ENCODE measurements at places on chromosomes 3 and 15.

GRCh38 chr3:72336821-72337479 is 511.3 kb downstream of the SHQ1 start:
- DNase-seq: no peak

- DNase-seq: no peak
These were observed 300.2 kb upstream of the GPR149 start for GRCh38 chr3:154730186-154730585.

DNA sequence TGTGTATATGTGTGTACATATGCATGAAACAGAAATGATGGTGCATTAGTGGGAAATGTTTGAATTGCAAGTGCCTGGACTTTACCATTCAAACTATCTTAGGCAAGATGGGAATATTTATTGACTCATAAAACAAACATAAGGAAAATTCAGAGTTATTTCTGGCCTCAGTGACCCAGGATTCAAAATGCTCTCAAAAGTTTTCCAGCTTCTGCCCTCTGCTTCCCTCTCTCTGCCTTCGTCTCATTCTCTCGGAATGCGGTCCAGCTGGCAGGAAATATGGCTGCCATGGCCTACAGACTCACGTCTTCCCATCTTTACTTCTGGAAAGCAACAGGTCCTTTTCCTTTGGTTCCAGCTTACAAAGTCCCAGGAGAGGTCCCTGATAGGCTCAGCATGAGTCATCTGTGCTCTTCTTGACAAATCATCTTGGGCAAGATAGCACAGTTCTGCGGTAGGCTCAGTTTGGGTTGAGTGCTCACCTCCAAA is 8.7 kb upstream of the ZNF774 start:
- no peak for DNase-seq

DNA sequence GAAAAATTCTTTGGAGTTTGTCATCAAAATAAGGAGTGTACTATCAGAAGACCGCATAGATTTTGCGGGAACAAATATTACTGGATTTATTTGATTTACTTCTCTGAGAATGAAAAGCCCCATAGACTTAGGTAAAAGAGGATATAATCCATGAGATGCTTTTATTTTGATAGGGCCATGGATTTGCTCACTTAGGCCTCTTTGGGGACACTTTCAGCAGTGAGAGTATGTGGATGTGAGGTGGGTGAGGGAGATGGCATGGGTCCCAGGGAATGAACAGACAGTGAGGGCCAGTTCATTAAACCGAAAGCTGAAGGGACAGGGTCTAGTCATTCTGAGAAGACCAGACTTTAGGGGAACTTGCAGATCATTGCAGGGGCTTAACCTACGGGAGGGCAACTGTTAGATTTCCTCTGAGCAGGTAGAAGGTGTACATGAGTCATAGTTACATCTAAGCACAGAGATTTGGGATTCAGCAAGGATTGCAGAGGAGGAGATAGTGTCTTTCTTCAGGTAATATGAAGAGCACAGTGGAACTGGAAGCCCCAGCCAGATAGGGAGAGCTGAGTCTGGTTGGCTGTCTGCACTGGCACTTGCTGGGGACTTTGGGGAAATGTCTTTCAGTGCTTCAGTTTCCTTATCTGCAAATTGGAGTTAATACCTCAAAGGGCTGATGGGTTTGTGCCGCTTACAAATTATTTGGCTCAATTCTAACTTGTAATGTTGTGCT is 30.8 kb downstream of the SH3GL3 start:
- DNase-seq: no peak

DNA sequence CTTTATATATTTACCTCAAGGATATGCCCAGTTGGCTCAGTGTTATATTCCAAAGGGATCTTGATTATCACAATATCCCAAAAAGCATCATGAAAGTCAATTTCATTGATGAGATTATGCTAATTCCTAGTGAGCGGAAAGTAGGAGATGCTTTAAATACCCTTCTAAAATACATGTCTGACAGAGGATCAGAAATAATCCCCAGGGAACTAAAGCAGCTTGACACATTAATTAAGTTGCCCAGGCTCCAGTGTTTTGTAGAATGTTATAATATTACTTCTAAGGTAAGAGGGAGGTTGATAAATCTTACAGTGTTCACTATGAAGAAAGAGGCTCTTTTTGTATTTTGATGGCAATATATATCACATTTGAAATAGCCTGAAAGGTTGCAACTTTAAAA is 767.5 kb upstream of the ROBO1 start:
- DNase-seq: no peak

- DNase-seq: no peak
These were observed 139.4 kb upstream of the GRM7 start for GRCh38 chr3:6721491-6721890.

DNA sequence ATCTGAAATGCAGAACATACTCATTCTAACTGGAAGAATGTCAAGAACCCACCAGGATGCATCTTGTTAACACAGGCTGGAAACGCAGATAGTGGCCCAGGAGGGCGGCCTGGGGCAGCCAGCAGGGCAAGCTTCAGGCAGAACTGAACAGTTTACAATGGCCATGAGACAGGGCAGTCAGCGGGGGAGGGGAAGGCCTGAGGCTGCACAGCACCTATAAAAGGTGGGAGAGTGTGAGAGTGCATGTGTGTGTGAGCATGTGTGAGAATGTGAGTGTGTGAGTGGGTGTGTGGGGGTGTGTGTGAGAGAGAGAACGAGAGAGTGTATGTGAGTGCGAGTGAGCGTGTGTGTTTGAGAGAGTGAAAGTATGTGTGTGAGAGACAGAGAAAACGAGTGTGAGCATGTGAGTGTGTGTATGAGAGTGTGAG is 26.8 kb upstream of the SLCO2A1 start:
- no peak for DNase-seq

DNA sequence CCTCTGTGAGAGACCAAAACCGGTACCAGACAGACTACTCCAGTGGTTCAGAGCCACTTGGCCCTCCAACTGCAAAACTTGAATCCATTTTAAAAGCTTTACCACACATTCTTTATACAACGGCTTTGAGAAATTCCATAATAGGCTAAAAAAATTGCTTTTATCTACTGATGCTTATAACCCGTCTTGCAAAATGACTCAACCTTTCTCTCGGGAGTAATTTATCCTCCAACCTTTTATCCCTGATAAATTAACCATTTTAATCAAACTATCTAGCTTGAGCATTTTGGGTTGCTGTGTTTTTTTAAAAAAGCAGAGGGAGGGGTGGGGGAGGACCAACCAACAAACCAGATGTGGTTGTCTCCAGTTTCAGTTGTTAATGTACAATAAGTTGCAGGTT is 275.7 kb upstream of the LRTM1 start:
- DNase-seq: no peak

DNA sequence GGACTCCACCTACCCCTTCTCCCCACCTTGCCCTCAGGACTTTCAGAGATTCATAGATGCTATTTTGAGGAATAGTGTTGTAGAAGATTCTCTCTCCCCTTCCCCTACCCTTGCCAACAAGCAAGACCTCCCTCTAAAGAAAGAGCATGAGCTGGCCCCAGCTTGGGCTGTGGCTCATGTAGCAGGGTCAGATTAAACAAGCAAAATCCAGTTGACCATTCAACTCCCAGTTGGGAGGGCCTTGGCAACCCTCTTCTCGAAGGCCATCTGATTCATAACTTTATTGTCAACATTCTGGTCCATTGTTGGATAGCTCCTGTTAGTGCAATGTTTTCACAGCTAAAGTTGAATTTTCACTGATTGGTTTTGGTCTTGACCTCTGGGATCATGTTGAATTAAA is 41.1 kb downstream of the TNFAIP8L3 start:
- no peak for DNase-seq

GRCh38 chr15:94036156-94036555 is 195.2 kb upstream of the MCTP2 start:
- no peak for DNase-seq

DNA sequence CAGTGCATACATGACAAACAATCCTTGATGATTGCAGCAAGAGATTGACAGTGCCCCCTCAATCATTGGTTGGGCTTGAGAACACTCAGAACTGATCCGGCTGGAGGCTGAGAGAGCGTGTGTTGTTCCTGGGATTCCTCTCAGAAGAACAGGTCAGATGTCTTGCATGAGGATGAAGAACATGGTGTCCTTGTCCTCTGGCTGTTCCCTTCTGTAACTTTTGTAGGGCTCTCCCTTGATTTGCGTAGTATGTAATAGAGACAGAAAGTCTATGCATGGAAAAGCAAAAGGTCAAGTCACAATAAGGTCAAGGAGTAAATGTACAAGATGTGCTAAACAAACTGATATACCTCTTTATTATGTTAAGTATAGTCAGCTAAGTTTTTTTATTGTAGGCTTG is 8.2 kb downstream of the CHST2 start:
- DNase-seq: no peak

DNA sequence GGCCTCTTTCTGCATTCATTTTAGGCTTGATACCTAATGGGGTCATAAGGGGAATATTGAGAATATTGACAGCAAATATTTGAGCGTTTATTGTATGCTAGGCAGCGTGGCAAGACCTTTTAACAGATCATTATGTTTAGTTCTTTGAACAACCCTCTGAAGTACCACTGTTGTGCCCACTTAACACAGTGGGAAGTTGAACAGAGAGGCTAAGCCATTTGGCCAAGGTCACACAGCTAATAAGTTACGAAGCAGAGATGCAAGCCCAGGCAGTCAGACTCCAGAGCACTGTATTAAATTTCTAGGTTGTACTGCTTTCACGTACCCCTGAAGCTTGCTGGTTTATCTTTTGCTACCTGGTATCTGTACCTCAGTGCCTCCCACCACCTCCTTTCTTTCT is 1.1 kb downstream of the RAB7A start:
- DNase-seq: no peak

- DNase-seq: no peak
These were observed 244.6 kb upstream of the WNT5A start for GRCh38 chr3:55731741-55732140.

DNA sequence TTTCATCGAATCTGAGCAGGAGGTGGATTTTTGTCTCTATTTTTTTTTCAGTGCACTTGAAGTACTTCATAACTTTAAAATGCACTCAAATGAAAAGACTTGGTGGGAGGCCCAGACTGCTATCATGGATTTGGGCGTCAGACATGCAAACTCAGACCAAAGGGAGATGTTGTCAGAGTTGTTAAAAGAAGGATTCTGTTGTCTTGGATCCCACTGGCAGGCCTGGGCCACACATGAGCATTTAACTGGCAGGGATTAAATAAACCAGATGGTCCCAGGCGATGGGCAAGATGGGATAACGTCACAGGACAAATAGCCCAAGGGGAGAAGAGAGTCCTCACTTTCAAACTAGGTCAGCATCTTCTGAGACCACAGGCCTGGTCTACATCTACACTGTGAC is 15.4 kb downstream of the RTP1 start:
- no peak for DNase-seq

Measured in stimulated activated CD8-positive, alpha-beta memory T cell treated with anti-CD3 and anti-CD28 coated beads, Interleukin-2, amount 100 ng/mL, for 48 hours (primary cell).